ENCODE measurements at places on chromosomes 4 and X.

- DNase-seq = no peak
Observed at GRCh38 chr4:142265946-142266345, 580.2 kb downstream of the INPP4B start.

DNA sequence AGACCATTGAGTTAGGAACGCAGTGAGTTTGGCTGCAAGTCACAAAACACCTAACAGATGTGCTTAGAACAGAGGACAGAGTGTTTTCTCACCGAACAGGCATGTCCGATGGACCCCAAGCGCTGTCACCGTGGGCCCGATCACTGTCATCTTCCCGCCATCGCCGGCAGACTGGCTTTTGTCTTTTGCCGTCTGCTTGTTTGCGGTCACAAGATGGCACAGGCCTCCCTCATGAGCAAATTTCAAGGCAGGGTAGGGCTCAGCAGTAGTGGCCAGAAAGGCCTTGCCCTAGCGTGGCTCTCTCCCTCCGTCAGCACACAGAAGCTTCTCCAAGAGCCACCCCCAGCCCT is 21.4 kb upstream of the MRFAP1 start:
- no peak for DNase-seq

DNA sequence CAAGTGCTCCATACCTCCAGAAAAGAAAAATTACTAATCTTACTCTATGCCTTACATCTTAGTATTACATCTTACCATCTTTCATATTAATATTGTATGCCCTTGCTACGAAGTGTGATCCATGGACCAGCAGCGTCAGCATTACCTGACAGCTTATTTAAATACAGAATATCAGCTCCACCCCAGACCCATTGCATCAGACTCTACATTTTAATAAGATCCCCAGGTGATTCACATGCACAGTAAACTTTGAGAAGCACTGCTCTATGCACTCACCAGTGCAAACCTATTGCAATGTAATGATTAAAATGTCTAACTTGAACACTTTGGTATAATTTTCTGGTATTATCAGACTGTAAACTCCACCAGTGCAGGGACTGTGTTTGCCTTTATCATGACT is 14.1 kb upstream of the SH3D19 start:
- no peak for DNase-seq

- DNase-seq = no peak
Observed at GRCh38 chr4:163590103-163590502, 95.6 kb downstream of the TMA16 start.

DNA sequence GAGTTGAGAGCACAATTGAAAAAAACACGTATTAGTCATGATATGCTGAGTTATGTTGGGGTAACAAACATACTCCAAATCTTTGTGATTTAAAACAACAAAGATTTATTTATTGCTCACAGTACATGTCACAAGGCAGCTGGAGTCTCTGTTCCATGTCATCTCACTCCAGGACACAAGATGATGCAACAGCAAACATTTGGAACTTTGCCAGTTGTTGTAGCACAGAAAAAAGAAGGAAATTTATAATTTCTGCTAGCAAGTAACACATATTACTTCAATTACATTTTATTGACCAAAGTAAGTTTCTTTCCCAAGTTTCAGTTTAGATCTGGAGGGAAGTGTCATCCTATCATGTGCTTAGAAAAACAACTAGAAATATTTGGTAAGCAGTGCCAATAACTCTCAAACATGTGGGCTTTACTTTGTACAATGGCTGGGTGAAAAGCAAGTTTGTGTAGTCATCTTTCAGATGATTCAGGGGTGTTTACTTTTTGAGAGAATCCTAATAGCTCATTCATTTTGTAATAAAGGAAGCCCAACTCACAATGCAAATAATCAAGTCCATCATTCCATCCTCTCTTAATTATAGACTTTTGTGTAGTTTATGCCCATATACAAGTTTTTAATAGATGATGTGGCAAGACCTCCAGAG is 452.3 kb downstream of the ZIC3 start:
- no peak for DNase-seq

DNA sequence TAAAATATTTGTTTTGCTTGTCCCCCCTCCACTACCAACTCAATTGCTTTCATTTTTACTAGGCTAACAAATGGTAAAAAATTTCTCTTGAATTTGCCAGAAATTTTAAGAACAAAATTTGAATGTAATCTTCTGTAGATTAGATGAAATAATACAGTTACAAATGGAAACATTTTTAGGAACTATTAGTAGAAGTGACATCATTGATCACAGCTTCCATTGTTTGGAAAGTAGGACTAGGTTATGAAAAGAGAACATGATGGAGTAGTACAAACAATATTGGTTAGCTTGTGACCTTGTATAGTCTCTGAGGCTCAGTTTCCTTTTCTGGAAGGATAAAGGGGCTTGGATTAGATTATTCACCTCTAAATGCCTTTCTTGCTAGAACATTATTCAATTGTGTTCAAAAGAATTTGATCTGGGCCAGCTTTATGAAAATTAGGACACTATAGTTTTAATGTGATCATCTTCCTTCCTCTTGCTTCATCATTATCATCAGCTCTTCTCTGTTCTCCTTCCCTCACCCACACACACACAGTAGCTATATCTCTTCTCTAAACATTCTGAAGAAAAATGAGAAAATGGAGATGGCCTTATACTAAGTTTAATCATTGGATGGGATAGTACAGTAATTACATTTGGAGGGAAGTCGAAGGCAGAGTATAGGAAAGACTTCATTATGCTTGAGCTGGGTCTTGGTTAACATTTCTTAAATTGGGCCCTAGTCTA is 9.9 kb downstream of the MTMR1 start:
- DNase-seq = no peak

- DNase-seq = no peak
Observed at GRCh38 chr4:5340991-5341451, 289.7 kb downstream of the STK32B start.

DNA sequence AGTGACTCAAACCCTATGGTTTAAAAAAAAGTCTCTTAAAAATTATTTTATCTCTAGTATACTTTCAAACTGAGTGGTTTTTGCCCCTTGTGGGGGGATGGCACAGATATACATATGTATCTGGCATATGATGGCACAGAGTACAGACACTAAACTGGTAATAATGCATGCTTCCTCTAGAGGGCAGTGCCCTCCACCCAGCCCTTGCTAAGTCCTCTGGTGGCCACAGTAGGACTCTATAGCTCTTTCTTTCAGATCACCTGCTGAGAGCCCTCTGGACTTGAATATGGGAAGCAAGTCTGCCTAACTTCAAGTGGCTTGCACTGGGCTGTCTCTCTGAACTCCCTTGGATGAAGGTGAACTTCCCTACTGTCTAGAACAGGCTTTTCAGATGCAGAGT is 66.3 kb downstream of the TSPAN7 start:
- peak; percentile 3 for DNase-seq

- DNase-seq = peak; percentile 40
Observed at GRCh38 chr4:113467581-113467980, 294.0 kb downstream of the CAMK2D start.

DNA sequence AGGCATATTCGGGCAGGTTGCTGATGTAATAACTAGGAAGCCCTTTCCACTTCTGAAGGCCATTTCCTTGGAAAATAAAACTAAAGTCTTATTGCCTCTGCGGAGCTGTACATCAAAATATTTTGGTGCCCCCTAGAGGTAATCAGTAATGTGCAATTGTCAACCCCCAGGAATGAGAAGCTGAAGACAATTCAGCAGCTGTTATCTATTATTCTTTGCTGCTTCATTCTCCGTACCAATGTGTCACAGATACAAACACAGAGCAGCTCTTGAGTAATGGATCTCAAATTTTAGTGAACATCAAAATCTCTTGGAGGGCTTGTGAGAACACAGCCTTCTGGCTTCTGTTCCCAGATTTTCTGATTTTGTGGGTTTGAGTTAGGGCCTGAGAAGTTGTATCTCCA is 3.5 kb upstream of the SLIT2 start:
- peak; percentile 16 for DNase-seq

- peak; percentile 84 for DNase-seq
Observed at GRCh38 chr4:138910914-138911336, 104.7 kb upstream of the NOCT start.

DNA sequence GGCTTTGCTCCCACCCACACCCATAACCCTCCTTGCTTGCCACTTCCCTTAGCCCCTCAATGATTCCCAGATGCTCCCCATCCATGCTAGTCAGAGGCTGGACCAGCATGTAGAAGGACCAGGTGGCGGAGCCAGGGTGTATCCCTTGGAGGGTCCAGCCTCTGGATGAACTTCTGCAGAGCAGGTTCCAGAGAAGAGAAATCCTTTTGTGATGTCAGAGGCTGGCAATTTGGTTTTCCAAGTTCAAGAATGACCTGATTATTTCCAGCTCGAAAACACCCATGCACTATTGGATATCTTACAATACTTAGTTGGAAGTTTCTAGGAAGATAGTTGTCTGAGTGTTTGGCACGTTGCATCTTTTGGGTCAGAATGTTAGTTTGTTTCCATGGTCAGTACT is 168.3 kb upstream of the RPS6KA3 start:
- no peak for DNase-seq

- no peak for DNase-seq
Observed at GRCh38 chr4:37236165-37236564, 8.4 kb upstream of the NWD2 start.

- DNase-seq = peak; percentile 77
Observed at GRCh38 chrX:9153300-9153699, 119.4 kb upstream of the FAM9B start.

DNA sequence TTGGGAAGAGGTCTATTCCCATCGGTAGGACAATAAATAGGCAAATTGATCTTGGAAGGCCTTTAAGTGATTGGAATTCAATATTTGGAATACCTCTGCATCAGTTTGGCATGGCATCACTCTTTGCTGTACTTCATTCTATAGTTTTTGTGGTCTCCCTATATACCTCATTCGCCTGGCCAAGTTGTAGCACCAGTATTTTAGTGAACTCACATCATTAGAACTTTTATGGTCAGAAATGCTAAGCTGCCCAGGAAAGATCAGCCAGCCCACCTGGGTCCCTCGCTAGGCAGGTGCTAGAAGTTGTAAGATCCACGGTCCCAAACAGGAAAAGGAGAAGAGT is 40.3 kb downstream of the ZCCHC13 start:
- DNase-seq = no peak

GRCh38 chr4:5954056-5954760 is 61.3 kb upstream of the CRMP1 start:
- no peak for DNase-seq

DNA sequence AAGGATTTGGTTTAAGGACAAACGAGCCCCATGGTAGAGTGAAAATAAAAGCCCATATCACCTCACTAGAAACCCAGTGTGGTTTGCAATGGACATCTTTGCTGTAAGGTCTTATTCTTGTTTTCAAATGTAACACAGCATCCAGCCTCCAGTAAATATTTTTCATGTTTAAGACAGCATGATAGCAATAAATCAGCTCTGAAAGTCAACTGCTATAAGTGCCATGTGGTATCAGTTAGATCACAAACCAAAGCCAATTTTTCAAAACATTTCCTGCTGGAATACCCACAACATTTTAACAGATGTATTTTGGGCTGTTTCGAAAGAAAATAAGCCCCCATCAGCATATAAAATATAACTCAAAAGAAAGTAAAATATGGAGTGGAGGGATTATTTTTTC is 24.0 kb upstream of the SCML1 start:
- DNase-seq = no peak

- peak; percentile 51 for DNase-seq
Observed at GRCh38 chr4:70722199-70722791, 531 bp downstream of the RUFY3 start.

DNA sequence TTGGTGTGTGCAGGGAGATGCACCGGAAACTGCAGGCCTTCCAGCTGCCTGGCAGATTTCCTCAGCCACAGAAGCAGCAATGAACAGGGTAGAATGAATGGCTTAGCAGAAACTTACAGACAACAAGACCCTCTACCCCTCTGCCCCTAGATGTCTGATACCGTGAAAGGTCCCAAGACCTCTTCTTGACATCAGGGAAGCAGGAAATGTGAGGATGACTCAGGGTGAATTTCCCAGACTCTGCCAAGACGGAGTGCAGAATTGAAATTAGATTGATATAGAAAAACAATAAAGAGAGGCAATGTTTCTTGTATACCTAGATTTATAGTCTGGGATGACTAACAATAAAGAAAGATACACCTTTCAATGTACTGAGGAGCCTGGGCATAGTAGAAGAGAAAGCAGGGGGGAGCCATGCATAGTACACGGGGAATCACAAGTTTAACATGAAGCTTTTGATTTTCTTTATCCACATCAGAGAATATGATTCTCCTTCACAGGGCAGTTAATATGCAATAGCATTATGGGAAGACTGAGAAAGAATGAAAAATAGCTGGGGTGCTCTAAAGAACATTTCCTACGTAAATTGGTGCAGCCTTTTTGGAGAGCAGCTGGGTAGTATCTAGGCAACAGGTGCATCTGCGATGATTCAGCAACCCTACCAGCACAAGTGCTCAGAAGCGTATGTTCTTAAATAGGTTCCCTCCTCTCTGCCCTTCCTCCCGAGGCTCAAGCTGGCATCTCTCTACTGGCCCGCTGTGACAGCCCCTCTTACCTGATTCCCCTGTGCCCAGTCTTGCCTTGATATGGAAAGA is 18.3 kb upstream of the CXCR3 start:
- DNase-seq = no peak

DNA sequence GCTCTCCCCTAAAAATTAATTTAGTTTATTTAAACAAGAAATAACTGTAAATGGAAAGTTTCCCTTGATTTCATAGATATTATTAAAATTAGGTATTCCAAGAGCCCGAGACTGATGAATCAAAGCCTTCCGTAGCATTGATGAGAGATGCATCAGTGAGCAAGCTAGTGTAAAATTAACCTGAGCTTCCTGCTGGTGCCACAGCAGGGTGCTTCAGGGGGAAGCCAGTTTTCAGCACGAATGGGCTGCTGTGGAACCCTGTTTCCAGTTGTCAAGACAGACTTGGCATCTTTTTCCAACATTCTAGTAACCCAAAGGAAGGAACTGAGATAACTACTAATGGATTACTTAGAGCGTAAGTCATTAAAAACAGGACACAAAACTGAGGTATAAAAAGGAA is 221.7 kb downstream of the RBMX2 start:
- no peak for DNase-seq

GRCh38 chrX:70033348-70034051 is 16.2 kb downstream of the AWAT2 start:
- DNase-seq = peak; percentile 41

GRCh38 chr4:184373886-184374405 is 100.4 kb downstream of the IRF2 start:
- DNase-seq = no peak
